ENCODE measurements at places on chromosomes 7 and 10.

GRCh38 chr10:101375076-101375475 lies 21.1 kb downstream of the BTRC start:
- DNase-seq: no peak

DNA sequence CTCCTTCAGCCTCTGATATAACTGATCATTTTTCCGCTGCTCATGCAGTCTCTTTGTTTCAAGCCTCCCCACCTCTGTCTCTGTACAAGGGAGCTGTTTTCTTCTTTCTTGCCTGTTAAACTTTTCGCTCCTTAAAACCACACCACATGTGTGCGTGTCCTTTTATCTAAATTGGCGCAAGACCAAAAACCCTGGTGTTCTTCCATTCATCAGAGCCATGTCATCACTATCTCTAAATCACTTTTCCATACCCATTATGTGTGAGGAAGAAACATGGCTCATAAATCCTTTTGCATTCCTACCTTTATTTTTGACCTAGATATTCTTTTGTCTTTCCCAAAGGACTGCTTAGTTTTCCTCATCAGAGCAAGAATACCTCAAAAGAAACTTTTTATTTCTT lies 239.0 kb upstream of the IMMP2L start:
- DNase-seq: no peak

GRCh38 chr7:134690614-134691504 lies 44.2 kb downstream of the BPGM start:
- no peak for DNase-seq

GRCh38 chr7:113373863-113374262 lies 255.5 kb upstream of the SMIM30 start:
- DNase-seq: no peak

DNA sequence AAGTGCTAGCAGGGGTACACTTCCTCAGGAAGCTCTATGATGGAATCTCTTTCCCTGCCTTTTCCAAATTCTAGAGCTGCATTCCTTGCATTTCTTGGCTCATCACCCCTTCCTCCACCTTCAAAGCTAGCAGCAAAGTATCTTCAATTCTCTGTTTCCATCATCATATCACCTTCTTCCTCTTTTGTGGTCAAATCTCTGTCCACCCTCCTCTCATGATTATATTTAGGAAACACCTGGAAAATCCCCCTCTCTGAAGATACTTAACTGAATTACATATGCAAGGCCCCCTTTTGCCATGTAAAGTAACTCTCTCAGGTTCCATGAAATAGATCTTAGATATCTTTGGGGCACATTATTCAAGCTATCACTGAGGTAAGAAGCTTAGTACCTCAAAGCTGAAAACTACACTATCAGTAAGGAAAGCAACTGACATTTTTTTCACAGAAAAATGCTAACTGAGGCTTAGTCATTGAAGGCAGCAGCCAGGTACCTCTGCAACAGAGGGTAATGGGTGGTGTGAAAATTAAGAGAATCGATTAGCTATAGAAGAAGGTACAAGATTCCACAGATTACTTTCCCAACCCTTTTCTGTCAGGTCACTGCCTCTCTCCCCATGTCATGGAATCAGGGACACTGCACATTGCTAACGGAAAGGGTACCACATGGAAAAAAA lies 197.3 kb downstream of the MACC1 start:
- no peak for DNase-seq

DNA sequence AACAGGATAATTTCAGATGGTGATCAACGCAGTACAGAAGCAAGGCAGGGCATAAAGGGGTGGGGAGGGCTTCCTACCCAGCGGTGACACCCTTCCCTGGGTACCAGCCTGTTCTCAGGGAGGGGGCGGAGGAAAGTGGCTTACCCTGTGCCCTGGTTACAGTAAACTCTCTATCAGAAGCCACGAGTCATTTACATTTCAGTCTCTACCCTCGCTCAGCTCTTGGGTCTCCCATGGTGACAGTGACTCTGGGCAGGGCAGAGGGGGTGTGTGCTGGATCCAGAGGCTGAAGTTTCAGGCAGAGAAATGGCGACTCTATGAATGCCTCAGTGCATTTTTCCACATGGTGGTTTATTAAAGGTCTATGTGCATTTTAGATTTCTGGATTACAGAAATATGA lies 107.0 kb downstream of the ADARB2 start:
- no peak for DNase-seq

DNA sequence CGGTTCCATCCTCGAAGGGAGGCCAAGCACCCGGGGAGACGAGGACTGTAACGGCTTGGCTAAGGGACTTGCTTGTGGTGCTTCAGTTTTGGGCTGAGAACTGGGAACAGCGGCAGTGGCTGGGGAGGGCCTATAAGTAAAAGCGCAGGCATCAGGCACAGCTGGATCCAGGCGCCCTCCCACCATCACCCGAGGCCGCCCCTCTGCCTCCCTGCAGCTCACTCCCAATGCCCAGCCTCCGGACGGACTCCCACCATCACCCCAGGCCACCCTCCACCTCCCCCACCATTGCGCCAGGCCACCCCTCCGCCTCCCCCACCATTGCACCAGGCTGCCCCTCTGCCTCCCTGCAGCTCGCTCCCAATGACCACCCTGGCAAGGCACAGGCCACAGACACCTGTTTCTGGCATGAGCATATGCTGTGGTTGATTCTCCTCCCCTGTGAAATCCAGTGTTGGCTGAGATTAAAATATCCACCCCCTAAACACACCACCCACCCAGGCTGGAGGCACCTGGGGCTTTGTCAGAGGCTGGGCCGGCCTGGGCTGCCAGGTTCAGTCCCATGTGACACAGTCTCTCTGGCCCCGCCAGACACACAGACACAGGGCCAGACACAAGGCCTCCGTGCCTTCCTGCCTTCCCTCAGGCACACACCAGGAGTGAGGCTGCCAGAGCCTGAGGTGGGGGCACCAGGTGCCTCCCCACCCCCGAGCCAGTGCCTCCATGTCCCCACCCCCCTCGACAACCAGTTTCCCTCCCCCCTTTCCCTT lies 16.7 kb downstream of the MICALL2 start:
- no peak for DNase-seq

DNA sequence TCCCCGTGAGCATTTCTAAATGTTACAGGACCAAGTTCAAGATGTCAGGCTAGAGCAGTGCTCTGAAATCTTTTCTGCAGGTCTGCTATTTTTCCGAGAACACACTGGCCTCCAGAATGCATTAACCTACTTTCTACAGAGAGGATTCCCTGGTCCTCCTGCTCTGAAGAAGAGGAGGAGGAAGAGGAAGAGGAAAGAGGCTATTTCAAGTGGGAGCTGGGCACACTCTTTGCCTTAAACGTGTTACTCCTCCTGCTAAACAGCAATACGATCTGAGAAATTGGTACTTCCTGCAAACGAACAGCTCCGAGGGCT lies 157.4 kb downstream of the FRMD4A start:
- no peak for DNase-seq

Data from cortex of kidney (tissue), 1 donor.